ENCODE measurements at places on chromosomes 5 and 9.

- no peak for DNase-seq
Observed at GRCh38 chr5:174454464-174454863, 269.9 kb upstream of the MSX2 start.

DNA sequence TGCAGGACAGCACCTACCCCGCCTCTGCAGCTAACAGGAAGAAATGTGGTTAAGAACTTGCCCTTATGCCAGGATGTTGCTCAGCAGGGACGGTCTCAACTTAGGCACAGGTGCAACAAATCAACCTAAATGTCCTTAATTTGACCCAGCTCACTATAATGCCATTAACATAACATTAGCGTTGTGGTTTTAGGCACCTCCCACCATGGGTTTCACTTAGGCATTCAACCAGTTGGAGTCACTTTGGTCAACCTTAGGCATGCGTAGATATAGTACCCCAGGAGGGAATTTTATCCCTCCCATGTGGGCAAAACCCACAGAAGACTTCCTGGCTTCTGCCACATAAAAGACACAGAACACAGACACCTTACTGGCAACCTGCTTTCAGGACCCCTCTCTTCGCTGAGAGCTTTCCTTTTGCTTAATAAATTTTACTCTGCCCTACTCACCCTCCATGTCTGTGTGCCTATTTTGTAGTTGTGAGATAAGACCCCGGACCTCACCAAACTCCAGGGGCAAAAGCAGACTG lies 8.7 kb upstream of the ERAP1 start:
- DNase-seq = peak; percentile 64

- no peak for DNase-seq
Observed at GRCh38 chr9:113609562-113610318, 146.2 kb downstream of the RGS3 start.

DNA sequence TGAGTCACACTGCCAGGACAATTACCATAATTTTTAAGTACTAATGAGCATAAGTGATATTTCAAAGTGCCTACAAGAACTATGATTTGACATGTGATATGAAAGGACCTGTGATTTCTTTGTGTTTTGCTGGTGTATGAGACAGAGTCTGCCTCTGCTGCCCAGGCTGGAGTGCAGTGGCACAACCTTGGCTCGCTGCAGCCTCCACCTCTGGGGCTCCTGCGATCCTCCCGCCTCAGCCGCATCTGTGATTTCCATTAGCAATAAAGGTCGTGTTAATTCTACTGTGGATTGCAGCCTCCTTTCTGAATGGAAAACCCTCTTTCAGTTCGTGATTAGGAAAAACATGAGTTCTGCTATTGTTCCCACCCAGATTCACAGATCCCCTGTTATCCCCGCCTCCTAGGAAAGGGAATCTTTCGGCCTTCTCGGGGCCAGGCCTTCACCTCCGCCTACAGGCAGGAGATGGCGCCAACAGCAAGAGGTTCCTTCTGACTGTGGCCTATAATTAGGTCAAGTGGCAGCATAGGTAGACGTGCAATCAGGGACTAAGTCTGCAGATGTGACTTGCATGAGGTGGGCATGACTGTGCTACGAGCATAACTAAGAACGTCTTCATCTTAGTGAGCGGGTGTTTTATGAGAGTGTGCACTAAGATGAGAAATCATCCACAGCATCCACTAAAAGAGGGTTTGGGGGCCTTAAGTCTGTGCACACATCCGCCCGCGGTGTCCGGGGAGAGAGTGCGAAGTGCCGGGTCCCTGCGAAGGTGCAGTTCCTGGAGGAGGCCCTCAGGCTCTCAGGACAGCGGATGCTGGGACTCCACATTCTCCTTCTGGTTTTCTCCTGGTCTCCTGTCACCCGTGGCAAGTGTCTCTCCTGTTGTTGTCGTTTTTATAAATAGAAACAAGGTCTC lies 23.1 kb downstream of the TRIM7 start:
- peak; percentile 81 for DNase-seq

DNA sequence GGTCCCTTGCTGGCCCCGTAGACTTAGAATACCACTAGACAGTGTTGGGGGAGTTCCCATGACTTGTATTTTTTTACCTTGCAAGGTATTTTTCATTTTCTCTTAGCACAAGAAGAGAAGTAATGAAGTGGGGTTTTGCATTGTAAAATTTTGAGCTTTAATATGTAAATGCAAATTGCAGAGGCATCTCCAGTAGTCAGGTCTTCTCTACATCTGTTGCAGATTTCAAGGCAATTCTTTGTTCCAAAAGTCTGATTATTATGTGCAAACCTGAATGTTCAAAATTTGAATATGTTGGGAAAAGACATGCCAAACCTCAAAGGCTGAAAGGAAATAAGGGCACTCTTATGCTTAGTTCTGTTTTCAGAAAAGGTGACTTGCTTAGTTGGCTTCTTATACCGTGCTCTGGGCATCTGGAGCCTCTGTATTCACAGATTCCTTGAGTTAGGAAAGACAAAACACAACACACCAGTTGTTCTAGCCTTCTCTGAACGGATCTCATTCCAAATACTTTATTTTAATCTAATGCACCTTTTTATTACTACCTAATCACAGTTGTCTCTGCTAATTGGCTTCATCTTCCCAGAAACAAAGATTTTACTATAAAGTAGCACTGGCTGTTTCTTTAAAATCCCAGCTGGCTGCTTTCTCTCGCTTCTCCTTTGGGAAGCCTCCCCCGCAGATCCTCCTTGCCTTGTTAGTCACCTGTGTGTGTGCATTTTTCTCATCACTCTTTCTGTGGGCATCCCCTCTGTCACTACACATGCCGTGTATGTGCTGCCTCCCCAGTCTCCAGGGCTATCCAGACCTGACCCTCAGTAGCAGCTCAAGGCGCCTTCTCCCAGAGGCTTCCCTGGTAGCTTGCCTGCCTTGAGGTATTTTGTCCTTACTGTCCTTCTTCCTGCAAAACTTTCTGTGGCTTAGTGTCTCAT lies 138.2 kb downstream of the TLE4 start:
- no peak for DNase-seq

- no peak for DNase-seq
Observed at GRCh38 chr5:139419226-139420192, 15.6 kb upstream of the SPATA24 start.

- DNase-seq = no peak
Observed at GRCh38 chr9:112301420-112301819, 32.0 kb downstream of the PTBP3 start.

DNA sequence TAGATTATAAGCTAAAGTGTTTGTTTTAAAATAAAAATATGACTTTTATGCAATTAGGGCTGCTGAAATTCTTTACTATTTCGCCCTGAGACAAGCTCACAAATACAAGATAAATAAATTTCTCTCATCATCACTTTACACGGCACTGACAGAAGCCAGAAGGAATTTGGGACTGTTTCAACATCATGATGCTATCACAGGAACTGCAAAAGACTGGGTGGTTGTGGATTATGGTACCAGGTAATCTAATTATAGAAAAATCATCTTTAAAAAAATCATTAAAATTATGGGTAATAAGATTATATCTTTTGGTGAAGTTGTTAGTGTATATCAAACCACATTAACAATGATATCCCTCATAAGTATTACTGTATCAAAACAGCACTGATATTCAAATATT lies 95.0 kb downstream of the MAN2A1 start:
- DNase-seq = no peak

DNA sequence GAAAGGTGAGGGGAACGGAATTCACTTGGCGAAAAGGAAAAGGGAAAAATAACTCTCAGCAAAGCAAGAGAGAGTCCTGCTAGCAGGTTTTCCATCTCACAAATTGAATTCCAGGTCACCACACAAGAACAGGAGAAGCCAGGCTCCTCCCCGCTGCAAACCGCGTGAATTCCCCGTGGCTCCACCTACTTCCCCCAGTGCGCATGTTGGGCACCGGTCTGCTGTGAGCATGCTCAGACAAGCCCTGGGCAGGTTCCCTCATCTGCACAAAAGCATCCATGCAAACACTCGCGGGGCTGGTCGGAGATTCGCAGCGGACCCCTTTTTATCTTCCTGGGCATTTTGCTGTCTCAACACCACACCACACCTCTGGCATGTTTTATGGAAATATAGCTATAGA lies 58.5 kb upstream of the S1PR3 start:
- DNase-seq = no peak

GRCh38 chr9:97721396-97721795 lies 24.3 kb upstream of the XPA start:
- no peak for DNase-seq

DNA sequence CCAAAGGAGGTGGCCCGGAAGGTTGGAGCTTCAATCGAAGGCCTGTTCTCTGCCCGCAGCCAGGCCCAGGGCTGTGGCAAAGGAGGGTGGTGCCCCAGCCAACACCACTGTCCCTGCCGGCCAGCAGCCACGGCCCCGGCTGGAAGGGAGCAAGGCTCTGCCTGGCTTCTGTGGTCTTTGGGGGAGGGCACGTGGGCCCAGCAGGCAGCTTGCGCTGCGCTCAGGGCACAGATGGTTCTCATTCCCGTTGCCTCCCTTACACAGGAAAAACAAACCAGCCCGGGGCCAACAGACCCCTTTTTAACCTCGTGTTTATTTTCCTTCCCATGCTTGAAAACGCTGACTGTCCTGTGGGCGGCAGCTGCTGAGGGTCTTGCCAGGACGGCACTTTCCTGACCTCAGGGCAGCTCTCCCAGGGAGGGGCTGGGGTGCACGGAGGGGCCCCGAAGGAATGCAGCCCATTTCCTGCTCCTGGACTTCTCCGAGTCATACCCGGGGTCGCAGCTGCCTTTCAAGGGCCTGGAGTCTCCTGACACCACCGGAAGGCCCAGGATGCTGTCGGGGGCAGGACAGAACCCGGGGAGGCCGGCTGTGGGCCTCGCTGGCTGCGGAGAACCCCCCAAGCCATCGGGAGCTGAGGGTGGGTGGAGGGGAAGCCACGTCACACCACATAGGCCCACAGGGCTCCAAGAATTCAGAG lies 1.1 kb upstream of the GPSM1 start:
- no peak for DNase-seq

- DNase-seq = peak; percentile 12
Observed at GRCh38 chr5:132591145-132591544, 34.4 kb downstream of the RAD50 start.

- no peak for DNase-seq
Observed at GRCh38 chr9:21392270-21392669, 7.1 kb upstream of the IFNA2 start.

- DNase-seq = no peak
Observed at GRCh38 chr5:113057557-113057984, 81.0 kb downstream of the DCP2 start.

DNA sequence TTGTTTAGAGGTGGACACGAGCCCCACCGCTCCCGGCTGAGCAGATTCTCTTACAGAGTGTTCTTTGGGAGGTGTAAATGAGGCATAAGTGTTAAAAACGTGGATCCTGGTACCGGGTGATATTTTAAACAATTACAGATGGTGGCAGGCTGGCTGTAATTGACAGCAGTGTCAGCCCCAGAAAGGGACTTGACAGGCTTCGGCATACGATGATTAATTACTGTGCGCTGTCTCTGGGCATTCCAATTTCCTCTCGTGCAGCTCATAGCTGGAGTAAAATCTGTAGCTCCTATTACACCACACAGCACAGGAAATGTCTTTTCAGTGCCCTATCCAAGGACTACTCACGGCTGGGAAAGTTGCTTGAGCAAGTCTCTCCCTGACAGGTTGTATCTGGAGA lies 305.4 kb upstream of the IRX2 start:
- no peak for DNase-seq

DNA sequence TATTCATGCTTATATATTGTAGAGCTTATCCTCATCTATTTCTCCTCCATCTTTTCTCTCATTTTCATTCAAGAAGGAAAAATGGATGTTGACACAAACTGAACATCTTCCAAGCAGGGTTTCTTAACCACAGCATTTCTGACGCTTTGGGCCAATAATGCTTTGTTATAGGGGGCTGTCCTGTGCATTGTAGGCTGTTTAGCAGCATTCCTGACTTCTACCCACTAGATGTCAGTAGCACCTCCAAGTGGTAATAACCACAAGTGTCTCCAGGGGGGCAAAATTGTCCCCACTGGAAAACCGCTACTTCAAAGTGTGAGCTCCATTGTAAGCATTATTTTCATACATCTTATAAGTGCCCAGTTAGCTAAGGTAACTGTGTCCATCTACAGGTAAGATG lies 2.6 kb upstream of the TXNDC8 start:
- DNase-seq = no peak

DNA sequence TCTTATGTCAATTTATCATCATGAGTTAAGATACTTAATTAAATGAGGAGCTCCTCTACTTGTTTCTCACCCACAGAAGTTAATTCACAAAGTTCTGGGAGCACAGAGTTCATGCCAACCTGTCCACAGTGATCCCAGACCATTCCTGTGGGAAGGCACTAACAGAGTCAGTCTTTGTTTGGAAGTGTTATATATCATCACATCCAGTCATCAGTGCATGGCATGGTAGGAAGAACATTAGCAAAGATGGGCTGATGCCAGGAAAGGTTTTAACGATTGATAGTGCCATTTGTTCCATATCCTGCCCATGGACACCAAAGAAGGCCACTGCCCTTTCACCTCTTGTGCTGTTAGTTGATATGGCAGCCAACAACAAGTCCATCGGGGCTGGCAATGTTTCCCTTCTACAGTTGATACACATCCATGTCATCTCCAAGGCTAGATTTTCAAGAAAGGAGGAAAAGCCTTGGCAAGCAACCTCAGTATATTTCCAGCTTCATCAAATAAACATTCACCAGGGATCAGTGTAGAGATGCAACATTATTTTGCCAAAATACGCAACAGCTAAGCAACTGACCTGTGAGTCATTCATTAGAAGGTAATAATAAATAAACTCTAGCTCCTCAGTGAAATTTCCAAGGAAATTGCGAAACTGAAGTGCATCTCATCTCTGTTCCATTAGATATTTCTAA lies 169.6 kb downstream of the RORB start:
- DNase-seq = no peak

- DNase-seq = no peak
Observed at GRCh38 chr5:71934322-71934721, 173.0 kb upstream of the MAP1B start.

DNA sequence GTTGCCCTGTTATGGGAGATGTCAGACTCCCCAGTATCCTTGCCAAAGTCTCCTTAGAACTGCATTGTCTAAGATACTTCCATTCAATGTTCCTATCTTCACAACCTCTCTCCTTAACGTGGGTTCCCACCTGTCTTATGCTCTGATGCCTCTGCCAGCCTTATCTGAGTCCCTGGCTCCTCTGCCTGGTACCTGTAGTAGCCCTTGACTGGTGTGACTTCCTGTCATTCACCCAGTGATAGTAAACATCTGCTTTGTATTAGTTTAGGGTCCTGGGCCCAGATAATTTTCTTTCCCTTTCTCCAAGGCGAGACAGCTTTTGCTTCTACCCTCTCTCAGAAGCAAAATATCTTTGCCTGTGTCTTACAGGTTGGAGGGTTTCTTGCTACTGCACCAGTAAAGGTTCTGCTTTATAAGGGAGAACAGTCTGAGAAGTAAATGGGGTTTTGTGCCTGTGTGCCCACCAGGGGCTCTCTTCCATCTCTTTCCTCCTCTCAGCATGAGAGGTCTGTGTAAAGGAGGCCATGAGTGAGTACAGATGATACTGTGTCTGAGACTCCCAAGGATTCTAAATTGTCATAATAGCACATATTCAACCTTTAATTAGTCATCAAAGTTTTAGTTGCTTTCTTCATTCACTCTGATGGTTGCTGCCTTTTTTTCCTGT lies 220.8 kb downstream of the PRR16 start:
- no peak for DNase-seq
